ENCODE measurements at places on chromosomes 6 and 20. TPM values are rescaled to one million over a fixed set of nuclear protein-coding genes. Genes with fewer than 3 reads are reported as not detected.

- no peak for DNase-seq
These were observed at the start of gene FGD2 for GRCh38 chr6:37005061-37005810. Gene FGD2, plus strand, starts transcription at chr6:37005655. Its CDS starts 163 bp downstream, at chr6:37005818.

GRCh38 chr6:160919723-160920440, 71.7 kb upstream of the MAP3K4 start:
- DNase-seq: no peak

DNA sequence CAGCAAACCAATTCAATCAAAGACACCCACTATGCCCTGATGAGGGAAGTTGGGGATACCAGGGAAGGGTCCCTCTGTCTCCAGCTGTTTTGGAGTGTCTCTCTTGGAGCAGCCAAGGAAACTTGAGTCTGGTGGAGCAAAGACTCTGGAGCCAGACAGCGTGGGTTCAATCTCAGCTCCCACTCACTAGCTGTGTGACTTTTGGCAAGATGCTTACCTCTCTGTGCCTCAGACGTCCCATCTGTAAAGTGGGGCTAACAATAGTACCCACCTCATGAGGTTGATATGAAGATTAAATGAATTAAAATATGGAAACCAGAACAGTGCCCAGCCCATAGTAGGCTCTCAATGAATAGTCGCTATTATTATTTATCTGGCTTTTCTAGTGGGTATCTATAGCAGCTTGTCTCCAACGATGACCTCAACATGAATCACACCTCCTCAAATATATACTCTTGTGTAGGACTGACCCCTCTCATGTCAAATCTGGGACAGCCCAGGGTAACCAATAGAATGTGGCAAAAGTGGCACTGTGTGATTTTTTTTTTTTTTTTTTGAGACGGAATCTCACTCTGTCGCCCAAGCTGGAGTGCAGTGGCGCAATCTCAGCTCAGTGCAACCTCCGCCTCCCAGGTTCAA, 99.2 kb upstream of the FOXP4 start:
- DNase-seq: no peak

DNA sequence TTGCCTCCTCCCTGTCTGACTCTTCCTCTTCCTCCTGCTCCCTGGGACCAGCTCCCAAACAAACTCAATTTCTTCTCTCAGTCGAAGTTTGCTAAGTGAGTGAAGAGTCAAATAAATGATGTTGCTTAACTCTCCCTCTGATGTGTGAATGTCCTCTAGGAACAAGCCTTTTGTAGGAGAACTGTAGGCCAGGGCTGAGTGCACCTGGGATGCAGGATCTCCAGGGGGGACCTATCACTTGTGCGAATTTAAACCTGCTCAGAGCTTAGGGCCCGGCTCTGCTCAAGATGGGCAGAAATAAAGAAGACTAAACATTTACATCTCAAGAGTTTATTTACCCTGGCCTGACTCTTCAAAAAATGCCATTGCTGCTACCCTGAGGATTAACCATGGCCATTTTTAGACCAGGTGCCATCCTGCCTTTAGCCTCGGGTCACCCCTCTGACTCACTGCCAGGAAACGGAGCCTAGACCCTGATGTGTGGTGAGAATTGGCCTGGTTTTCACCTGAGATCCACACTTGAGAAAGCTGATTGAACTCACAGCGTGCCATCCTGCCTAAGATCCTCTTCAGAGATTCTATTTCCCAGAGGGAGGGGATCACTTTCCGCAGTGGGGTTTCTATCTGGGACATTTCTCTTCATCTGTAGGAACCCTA, 63.6 kb upstream of the CD93 start:
- DNase-seq: no peak

DNA sequence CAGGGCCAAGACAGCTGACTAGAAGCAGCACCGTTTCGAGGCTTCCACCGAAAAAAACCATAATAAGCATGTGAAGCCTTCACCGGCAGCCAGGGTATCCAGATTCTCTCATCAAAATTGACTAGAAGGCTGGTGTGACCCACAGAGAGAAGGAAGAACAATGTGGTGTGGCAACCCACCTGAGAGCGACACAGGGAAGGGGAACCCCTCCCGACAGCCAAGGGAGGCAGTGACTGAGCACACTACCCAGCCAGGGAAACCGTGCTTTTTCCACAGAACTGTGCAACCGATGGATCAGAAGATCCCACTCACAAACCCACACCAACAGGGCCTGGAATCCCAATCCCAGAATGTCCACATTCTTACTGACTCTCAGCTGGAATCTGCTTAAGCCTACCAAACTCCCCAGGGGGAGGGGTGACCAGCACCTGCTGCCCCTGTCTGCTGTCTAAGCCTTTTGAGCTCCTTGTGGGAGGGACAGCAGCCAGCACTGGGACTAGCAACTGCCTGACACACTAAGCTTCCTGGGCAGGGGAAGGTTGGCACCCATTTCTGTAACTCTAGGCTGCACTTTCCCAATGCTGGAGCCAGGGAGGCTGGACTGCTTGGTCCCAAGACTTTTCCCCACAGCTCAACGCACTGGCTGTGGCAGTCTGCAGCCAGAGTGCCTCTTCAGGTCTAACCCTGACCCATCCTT, 231.9 kb upstream of the FAM83B start:
- DNase-seq: peak; percentile 27

GRCh38 chr6:996271-996852, 303.4 kb upstream of the EXOC2 start:
- no peak for DNase-seq

DNA sequence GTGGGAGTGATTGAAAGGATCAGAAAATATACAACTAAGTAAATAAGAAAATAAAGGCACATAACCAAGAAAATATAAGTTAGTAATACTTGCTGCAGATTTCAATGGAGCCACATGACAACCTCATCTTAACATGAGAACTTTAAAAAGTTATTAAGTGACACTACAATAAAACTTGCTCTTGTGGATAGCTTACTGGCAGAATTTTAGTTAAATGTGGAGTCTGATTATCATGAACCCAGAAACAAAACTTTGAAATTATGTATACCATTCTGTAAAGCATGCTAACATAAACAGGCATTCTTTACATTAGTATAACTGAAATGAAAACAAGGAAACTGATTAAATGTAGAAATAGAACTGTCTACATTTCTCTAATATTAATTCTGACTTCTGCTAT, 220.9 kb downstream of the RFPL4B start:
- no peak for DNase-seq

GRCh38 chr6:37985355-37985754, 165.8 kb downstream of the ZFAND3 start:
- DNase-seq: no peak

DNA sequence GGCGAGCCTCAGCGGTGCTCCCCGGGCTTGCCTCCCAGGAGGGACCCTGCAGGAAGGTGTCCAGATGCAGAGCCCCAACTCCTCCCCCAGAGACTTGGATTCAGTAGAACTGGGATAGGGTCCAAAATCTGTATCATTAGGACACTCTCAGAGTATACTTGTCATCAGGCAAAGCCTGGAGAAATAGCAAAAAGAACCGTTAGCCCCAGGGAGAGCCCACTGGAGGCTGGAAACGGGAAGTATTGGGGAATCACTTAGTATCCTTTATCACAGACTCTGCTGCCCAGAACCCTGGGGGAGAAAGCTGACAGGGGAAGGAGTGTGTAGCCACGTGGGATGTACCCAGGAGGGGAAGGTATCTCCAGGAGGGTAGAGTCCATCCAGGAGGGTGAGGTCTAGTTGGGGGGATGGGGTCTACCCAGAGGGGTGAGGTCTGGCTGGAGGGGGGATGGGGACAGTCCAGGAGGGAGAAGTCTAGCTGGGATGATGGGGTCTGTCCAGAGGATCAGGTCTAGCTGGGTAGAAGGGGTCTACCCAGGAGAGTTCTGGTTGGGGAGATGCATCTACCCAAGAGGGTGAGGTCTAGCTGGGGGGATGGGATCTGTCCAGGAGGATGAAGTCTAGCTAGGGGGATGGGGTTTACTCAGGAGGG, 107.2 kb downstream of the LY86 start:
- no peak for DNase-seq

GRCh38 chr6:157715728-157716164, 107.3 kb upstream of the SNX9 start:
- DNase-seq: peak; percentile 66

DNA sequence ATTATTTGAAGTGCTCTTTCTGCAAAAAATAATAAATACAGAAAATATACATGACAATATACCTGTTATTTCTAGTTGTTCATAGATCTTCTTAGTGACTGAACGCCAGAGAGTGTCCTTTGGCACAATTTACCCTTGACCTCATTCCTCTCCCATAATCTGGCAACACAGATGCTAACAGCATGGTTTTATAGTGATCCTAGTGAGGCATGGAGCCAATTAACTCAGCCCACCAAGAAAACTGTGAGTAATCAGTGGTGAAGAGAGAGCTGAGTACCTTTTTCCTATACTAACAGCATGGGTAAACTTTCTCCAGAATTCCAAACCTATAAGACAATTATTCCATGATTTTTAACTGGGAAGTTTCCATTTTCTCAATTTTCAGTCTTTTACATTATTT, 61.0 kb downstream of the VGLL2 start:
- no peak for DNase-seq

DNA sequence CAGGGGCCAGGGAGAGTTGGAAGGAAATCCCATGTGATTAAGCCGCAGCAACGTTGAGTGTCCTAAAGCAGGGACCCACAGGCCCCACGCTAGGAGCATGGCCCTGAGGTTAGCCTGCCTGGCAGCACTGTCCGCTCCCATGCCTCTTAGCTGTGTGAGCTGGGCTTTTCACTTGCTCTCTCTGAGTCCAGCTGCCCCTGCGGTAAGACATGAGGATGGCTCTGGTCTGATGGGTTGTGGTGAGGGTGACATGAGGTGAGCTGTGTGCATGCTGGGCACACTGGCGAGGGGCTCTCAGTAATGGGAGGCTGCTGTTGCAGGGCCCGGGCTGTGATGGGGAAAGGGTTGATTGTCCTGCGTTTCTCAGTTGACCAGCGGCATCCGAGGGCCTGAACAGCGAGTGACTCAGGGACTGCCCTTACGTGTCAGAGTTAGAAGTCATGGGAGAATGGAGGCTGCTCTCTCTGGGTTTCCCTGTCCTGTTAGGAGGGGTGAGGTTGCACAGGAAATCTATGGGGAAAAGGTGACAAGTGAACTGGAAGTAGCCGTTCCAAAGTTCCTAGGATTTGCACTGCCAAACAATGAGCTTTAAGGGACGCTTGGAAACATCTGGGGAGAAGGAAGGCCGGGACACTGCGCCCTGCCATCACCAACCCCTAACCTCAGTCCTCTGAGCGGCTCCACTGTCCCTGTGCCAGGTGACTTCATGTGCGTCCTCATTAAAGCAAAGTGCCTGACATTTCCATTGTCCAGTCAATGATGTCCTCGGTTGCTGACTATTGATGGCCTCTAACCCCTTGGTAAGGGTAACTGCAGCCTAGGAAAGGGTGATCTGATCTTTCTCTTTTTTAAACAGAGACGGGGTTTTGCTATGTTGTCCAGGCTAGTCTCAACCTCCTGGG, 51.3 kb downstream of the ADNP start:
- DNase-seq: no peak

- no peak for DNase-seq
These were observed 35.7 kb downstream of the IGF2R start for GRCh38 chr6:160004419-160005175.

DNA sequence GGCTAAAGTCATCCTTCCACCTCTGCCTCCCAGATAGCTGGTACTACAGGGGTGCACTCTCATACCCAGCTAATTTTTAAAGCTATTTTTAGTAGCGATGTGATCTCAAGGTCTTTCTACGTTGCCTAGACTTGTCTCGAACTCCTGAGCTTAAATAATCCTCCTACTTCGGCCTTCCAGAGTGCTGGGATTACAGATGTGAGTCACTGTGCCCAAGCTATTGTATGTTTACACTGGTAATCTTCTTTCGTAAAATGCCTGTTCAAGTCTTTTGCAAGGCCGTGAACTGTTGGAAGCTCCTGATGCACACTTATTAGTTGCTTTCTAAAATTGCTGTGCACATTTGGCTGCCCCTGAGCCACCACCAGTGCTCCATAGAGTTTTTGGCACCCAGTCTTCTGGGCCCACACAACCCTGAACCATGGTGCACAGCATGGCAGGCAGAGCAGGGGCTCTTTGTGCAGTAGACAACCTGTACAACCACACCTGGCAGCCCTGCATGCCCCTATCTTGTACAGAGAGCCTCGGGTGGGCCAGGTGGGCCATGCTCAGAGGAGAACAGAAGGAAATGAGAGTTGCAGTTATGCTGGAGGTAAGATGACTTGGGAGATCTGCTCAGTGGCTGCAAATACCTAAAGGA, 33.3 kb downstream of the PDRG1 start:
- DNase-seq: no peak

DNA sequence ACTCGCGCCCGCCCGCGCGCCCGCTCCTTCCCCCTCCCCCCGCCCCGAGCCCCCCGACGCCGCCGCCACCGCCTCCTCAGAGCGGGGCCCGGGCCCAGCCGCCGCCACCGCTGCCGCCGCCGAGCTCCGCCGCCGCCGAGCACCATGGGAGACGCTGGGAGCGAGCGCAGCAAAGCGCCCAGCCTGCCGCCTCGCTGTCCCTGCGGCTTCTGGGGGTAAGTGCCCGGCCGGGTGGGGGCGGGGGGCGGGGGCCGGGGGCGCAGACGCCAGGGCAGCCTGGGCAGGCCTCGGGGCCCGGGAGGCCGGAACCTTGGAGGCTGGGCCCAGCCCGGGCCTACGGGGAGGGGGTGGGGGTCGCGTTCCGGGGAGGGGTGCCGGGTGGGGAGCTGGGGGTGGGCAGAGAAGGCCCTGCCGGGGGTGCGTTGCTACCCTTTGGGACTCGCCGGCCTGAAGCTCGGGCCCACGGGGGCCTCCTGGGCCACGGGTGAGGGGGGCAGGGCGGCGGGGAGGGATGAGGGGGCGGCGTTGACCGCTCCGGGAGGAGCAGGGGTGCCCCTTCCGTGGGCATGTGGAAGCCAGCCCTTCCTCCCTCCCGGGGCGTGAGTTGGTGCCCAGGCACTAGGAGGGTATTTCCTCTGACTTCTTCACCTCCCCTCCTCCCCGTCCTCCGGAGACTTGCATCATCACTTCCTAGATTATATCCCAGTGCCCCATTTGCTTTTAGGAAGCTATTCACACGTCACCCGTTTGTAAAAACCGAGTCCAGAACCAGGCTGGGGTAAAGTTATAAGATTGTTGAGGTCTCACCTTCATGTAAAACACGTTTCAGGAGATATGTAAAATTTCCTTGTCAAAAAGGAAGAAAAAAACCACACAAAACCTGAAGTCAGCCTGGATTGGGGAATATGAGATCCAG, 533 bp downstream of the ZFAND3 start:
- DNase-seq: peak; percentile 53

The PROKR2 gene
- polyA plus RNA-seq: not detected

The BNIP5 gene
- 0.28 TPM for polyA plus RNA-seq

The HFE gene
- 5.9 TPM for polyA plus RNA-seq

The SALL4 gene
- polyA plus RNA-seq: 1.0 TPM

The PRSS35 gene
- polyA plus RNA-seq: 9.0 TPM

Data from hindlimb muscle (tissue), 1 donor.